GM04503 (cell line): ENCODE measurements at places on chromosomes 2 and 18.

DNA sequence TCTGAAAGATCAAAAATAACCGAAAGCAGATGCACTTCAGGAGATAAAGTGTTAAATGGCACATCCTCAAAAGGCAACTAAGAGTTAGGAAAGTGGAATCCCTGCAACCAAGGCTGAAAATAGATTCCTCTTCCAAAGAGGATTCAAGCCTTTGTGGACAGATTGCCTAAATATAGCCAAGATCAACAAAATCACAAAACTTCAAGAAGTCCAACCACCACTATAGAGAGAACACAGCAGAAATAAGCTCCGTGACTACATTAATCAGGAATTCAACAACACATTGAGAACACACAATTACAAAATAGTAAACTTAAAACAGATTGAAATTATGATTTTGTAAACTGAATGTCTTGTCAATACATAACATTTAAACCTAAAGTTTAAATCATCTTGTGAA, 165.7 kb downstream of the LNPK start:
- DNase-seq = no peak

DNA sequence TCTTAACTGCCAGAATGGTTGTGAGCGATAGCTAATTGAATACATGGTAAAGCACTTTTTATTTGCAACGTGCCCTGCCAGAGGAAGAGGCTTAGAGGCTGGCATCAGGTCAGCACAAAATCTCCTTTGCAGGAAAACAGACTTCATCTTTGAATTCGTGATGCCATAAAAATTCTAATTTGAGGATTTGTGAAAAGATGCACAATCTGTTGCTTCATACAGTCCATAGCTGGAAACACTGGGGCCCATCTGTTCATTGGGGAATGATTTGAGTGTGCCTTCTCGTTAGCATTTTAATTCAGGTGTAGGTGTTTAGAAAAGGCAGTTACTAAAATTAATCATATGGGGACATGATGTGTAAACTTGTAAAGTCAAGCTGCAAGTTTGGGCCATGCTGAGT, 876.0 kb downstream of the SLC4A3 start:
- DNase-seq = no peak

GRCh38 chr2:180412219-180412618, 405.1 kb upstream of the CWC22 start:
- no peak for DNase-seq

- DNase-seq = no peak
These were observed 79.6 kb upstream of the CREB1 start for GRCh38 chr2:207450186-207450585.

- DNase-seq = no peak
These were observed 667 bp downstream of the TRIB2 start for GRCh38 chr2:12717191-12718014.

- DNase-seq = no peak
These were observed 3.2 kb downstream of the RNPEPL1 start for GRCh38 chr2:240571314-240571973.

DNA sequence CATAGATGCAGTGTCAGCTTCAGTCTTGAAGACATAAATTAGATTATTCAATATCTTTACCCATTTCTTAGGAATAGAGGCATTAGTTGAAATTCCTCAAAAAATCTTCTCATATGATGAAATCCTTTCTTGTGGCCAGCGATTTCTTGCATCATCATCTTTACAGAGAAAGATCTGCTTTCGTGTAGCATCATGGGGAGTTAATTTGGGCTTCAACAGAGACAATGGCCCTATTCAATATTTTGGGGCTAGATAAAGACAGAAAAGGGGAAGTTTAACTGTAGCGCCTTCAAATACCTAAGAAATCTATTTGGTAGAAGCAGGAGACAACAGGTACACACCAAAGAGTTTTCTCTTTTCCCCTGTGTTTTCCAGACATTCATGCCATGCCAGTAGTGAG, 73.8 kb downstream of the TGFA start:
- no peak for DNase-seq

DNA sequence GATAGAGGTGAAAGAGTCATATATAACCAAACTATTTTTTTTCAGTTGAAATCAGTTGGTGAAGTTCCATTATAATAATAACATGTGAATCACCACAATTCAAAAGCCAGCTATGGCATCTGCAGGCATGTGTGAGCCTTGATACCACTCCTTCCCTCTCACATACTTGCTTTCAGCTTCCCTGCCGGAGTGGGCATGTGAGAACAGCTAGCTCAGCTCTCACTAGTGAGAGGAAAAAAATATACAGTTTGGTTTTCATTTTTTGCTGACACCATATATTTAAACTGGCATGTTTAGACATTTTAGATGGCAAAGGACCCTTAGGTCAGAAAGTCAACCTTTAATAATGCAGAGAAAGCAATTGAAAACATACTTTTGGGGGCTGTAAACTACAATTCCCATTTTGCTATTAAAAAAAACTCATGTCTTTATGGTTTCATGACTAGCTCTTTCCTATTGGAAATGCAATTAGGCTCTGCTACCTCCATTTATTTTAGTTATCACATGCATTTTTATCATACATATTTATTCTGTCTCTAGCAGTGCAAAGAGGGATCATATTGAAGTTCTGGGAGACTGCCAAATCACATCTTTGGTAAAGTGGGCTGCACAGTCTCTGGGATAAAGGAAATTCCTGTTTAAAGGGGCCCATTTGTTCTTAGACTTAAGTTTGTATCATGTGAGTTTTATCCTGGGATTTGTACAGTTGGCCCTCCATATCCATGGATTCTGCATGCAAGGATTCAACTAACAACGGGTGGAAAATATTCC, 33.2 kb upstream of the SLC40A1 start:
- DNase-seq = no peak

DNA sequence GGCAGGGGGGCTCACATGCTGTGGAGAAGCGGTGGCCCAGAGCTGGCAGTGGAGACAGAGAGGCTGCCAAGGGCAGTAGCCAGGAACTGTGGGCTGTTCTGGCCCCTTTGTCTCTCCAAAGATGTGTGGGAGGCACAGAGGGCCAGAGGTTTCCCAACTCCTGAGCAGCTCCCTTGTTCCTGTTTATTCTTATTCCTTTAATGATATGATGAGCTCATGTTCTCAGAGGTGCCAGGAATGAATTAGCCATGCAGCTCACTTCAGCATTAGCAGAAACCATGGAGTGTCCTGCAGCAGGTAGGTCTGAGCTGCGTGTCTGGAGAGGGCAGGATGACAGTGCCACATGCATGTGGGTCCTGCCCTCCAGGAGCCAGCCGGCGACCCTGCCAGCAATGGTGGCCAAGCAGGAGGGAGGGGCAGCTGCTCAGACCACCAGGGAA, 77.9 kb upstream of the FZD7 start:
- DNase-seq = no peak

- DNase-seq = no peak
These were observed 17.8 kb upstream of the PMAIP1 start for GRCh38 chr18:59881728-59882656.

GRCh38 chr18:56952026-56952425, 194.9 kb upstream of the BOD1L2 start:
- no peak for DNase-seq

DNA sequence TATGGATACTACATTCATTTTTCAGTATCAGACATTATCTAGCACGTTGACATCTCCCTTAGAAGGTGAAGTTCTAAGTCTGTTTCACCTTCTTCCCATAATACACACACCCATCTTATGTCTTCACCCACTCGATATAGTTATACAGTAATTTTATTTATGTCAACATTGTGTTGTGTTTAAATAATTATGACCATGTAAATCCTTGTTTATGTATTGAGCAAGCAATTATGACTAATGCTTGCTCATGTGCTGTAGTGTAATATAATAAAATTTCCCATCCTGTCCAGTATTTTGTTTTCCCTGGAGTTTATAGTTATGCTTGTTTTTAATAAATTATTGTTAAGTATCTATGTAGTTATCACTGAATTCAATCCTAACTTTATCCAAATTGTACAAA, 163.2 kb downstream of the MTX2 start:
- DNase-seq = no peak

DNA sequence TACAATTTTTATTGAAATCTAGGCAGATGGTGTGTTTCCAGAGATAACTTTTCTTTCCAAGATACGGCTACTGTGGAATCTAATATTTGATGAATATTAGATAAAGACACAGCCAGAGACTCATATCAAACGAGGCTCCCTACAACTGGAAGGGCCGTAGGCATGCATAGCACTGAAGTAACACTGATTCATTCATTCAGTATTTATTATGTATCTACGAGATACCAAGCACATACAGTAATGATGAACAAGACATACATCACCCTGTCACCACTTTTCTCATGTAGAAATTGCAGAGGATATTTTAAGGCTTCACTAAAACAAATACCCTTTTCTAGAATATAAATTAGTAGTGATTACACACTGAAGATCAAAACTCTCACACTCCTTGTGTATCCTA, 74.5 kb downstream of the KCTD18 start:
- peak; percentile 34 for DNase-seq

DNA sequence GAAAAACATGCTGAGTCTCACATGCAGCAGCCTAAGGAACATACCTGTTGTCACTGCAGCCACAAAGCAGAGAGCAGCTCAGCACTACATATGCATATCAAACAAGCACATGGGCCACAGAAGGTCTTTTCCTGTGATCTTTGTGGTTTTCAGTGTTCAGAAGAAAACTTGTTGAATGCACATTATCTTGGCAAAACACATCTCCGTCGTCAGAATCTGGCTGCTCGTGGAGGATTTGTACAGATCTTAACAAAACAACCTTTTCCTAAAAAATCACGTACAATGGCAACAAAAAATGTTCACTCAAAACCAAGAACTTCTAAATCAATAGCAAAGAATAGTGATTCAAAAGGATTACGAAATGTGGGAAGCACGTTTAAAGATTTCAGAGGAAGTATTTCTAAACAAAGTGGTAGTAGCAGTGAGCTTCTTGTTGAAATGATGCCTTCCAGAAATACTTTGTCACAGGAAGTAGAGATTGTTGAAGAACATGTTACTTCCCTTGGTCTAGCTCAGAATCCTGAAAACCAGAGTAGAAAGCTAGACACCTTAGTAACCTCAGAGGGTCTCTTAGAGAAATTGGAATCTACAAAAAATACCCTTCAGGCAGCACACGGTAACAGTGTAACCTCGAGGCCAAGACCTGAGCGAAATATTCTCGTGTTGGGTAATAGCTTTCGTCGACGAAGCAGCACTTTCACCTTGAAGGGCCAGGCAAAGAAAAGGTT, 34.1 kb downstream of the ZNF407 start:
- peak; percentile 45 for DNase-seq

DNA sequence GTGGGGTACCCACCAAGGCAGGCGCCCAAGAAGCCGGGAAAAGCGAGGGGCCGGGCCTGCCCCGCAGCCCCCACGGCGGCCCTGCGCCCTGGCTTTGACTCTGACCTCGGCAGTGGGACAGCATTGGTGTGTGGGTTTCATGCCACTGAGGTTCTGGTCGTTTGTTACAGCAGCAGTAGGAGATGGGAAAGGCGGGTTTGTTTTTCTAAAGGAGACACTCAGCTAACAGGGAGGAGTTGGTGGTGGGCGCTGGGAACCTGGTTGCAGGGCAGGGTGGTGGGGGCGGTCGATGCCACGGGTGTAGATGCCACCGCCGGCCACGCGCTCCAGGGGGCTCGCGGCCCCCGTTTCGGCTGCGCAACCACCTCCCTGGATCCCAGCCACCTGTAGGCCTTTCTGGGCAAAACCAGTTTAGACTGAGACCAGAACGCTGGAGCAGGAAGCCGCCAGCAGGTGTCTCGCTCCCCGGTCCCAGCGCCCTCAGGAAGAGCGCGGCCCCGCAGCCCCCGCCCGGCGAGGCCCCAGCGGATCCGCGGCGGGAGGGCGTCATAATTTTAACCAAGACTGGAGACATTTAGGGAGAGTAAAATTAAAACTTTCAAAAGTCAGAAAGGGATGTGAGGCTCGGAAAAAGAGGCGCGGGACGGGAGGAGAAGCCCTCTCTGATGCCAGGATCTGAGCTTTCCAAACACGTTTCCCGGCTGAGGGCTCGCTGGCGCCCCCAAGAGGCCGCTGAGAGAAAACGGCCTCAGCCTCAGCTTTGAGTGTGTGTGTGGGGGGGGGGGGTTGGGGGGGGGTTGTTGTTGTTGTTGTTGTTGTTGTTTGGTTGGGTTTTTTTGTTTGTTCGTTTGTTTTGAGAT, 17.4 kb downstream of the CIDEA start:
- no peak for DNase-seq

DNA sequence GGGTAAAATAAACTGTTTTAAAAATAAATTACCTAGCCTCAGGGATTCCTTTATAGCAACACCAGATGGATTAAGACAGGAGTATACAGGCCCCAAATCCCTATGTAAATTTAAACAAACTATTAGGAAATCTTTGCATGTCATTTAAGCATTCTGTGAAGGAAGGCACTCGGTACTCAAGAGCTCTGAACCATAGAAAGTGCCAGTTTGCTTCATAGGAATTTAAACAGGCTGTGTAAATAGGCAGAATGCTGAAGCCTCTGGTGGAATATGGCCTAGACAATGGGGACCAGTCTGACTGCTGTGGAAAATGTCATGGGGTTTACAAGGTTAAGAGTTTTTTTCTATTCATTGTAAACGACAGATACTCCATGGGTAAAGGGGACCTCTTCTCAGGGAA, 377.4 kb downstream of the DLGAP1 start:
- no peak for DNase-seq

DNA sequence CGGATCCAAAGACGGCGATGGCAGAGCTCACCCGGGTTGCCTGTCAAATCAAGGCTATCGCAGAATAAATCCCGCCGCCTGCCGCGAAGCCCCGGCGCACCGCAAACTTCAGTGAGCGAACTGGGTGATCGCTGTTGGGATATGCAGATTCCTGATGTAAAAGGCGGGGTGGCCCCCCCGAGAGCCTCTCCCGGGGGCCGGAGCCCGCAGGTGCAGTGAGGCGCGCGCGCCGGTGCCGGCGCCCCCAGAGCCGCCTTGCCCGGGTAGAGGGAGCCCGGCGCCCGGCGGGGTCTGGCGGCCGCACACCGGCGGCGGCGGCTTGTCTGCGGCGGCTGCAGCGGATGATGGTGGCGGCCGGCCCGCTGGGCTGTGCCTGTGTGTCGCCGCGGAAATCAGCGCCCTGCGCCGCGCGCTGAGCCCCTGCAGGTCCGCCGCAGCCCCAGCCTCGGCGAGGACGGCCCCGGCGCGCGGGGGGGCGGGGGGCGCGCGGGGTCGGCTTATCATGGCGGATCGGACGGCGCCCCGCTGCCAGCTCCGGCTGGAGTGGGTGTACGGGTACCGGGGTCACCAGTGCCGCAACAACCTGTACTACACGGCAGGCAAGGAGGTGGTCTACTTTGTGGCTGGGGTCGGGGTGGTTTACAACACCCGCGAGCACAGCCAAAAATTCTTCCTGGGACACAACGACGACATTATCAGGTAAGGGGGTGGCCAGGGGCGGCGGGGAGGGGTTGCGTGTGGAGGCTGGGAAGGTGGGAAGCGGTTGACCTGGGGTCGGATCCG, 1.3 kb downstream of the EML6 start:
- no peak for DNase-seq

GRCh38 chr2:109058191-109058632, 69.2 kb upstream of the EDAR start:
- DNase-seq = no peak

DNA sequence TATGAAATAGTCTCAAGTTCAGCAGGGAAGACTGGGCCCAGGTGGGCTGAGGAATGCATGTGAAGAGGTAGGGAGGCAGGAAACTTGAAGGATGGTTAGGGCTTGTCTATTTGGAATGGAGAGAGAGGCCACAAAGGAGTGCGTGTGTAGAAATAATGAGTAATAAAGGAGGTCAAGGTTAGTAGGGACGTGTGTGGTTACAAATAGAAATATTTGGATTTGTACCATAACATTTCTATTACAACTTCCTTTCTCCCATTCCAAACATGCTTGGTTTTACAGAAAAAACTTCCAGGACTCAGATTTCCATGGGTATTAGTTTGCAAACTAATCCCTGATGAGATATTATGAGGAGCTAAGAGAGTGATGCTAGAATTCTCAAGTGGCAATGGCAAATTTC, 280.6 kb downstream of the NCKAP5 start:
- DNase-seq = peak; percentile 61
